ENCODE measurements at places on chromosomes 7 and 10.

DNA sequence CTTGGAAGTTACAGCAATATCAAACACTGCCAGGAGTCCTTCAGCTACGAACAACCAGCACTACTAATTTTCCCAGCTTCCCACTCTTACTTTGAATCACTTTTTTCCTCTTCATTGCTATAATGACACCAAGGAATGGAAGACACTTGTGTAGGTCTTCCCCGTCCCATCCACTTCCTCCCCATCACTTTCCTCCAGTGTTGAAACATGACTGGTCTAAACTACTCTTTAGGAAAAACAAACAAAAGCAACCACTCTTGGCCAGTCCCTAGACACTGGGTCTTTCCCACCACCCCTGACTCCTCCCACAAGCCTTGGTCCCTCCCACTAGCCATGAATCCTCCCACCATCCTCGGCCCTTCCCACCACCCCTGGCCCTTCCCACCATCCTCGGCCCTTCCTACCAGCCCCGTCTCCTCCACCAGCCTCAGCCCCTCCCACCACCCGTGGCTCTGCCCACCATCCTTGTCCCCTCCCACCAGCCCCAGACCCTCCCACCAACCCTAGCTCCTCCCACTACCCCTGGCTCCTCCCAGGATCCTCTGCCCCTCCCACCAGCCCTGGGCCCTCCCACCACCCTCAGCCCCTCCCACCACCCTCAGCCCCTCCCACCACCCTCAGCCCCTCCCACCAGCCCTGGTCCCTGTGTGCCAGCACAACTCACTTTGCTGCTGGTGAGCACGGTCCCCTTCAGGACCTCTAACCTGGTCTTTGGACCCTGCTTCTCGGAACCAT is 68.5 kb downstream of the CXCL12 start:
- DNase-seq = no peak

DNA sequence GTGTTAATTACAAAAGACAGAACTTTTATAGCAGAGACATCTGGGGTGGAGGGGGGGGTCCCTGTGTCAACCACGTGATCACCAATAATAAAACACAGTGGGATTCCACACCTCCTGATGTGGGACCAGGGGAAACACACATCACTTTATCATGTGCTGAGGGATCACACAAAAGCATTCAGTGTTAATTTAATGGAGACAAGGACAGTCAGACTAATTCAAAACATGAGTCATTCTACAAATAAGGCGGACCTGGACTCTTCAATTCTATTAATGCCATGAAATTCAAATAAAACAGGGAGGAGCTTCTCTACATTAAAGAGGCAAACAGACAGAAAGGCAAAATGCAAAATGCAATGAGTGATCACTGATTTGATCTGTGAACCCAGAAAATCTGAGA is 67.3 kb upstream of the PFKP start:
- DNase-seq = no peak

- DNase-seq = no peak
These were observed 103.4 kb downstream of the TRIL start for GRCh38 chr7:28854750-28855074.

DNA sequence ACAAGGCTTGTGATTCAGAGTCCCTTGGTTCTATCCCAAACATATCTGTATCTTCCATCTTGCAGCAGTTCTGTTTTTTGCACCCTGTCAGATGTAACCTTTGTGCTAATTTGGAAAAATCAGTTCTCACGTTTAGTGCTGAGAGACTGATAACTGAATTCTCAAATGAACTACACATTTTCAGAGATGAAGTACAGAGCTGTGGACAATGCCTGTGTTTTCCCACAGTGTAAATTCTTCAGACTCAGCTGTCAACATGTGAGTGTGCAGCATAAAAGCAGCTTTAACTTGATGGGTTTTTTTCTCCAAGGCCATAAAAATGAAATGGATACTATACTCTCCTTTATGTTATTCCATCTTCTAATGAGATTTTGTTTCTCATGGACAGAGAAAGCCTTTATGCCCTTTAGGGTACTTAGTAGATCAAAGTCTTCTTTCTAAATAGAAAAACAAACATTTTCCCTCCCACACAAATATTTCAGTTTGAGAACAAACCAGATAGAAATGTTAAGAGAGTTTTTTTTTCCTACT is 150.9 kb downstream of the SEMA3A start:
- no peak for DNase-seq

GRCh38 chr7:73995330-73995729 is 32.6 kb upstream of the ELN start:
- DNase-seq = no peak

DNA sequence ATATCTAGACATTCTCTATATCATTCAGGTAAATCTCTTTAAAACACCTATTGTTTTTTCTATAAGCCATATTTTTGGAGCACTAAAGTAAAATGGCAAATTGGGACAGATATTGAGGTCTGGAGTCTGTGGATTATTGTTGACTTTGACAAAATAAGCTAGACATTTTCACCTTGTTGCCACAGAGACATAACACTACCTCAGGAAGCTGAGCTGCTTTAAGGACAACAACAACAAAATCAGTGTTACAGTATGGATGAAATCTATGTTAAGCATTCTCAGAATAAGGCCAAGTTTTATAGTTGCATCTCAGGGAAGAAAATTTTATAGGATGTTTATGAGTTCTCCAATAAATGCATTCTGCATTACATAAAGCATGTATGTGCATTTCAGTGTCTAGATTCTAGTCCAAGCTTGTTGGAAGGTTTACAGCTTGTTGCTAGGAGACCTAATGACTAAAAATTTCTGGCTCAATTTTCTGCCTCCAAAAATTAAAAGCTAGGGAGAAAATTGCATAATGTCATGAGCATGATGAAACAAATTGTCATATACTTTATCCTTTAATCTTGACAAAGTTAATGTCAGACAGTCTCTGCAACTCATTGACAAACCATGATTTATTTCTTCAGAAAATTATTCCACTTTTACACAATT is 18.3 kb downstream of the LIPM start:
- no peak for DNase-seq

DNA sequence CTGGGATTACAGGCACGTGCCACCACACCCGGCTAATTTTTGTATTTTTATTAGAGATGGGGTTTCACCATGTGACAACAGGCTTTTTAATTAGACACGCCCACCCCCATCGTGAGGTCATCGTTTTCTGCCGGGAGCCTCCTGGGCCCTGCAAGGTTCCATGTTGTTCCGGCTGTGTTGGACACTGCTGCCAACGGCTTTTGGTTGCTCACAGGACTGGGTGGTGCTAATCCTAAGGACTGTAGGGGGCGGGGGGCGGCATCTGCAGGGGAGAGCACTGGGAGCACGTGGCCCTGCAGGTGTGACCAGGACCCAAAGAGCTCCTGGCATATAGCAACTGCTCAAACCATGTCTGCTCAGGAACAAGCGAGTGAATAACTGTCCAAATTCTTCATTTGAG is 29.5 kb upstream of the INSIG1 start:
- no peak for DNase-seq

DNA sequence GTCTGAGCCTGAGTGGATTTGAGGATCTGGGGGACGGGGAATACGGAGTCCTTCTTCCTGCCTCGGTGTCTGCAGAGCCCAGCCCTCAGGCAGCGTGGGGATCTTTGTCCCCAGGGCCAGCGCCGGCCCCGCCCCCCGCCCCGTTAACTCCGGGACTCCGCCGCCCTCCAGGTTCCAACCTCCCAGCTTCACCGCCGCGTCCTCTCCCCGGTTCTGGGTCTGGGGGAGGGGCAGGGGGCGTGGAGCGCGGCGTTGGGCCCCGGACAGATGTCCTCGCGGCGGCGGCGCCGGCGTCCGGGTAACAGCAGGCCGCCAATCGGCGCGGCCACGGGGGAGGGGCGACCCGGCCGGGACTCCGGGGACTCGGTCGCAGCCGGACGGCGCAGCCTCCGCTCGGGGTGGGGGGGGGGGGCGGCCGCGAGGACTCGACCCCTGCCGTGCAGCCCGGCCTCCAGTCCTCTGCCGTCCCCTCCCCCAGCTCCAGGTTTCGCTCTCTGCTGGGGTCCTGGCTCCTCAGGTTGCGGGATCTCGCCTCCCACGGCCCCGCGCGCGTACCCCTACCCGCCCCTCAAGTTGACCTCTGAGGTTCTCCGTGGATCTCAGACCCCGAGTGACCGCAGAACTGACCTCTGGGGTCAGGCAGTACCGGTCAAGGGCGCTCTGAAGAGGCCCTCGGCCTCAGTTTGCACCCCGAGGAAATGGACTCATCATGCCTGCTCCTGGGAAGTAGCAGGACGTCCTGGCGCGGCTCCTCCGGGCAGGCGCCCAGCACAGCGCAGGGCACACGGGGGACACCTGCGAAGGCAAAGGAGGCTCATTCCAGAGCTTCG is 2.3 kb upstream of the ELFN1 start:
- DNase-seq = no peak

- no peak for DNase-seq
These were observed 205.1 kb upstream of the CXCL12 start for GRCh38 chr10:44589944-44590449.

DNA sequence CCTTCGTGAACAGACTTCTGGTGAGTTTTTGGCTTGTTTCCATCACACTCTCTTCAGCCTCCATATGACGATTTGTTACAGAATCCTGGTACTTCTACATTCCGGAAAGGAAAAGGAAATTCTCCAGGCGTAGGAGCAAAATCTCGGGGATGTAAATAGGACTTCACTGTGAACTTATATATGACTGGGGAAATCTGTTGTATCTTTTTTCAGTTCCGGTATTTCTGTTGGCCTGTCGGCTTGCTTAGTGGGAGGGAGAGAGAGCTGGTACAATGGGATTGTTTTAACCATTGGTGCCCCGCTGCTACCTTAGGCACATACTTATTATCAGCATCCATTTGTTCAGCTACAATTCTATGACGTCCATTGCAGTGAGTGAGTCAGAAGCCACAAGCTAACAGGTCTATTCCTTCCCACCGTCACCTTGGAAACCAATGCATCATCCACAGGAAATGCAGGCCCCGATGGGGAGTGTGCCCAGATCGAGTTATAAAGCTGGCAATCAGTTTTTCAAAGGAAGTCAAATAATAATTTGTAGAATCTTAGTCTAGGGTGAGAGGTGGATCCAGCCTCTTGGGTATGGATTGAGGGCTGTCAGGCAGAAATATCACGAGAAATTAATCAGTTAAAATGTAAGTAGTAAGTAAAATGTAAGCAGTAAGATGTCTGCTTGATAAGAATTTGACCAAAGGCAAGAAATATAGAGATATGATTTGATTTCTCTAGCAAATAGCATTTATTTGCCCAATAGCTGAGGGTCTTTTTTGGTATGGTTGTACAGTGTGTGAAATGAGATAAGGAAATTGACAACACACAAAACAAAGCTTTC is 92.0 kb upstream of the MKLN1 start:
- peak; percentile 66 for DNase-seq

- DNase-seq = no peak
These were observed 445.0 kb upstream of the KLF6 start for GRCh38 chr10:4230036-4230435.

GRCh38 chr10:12500381-12501303 is 151.3 kb downstream of the CAMK1D start:
- DNase-seq = no peak

GRCh38 chr7:83643739-83644138 is 5.2 kb downstream of the SEMA3E start:
- no peak for DNase-seq

GRCh38 chr7:81150951-81151361 is 232.1 kb upstream of the SEMA3C start:
- no peak for DNase-seq

DNA sequence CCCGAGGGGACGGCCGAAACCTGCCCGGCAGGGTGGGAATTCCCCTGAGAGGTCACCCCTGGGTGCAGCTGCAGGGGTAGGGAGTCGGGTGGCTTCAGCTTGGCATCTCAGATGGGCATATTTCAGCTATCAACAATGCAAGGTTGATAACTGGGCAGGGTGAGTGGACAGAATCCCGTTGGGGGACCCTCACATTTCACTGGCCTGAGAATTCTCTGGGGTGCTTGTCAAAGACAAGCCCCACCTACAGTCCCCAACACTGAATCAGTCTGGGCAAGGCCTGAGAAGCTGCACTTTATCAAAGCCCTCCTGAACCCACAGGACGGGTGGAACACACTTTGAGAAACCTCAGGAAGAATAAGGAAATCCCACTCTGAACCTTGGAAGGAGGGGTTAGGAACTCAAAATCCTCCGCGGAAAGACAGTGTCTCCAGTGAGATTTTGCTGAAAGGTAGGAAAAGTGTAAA is 3.1 kb downstream of the RGS10 start:
- no peak for DNase-seq

- DNase-seq = no peak
These were observed 8.9 kb upstream of the ZNF777 start for GRCh38 chr7:149469806-149470205.

GRCh38 chr7:145031162-145031561 is 195.3 kb upstream of the TPK1 start:
- peak; percentile 6 for DNase-seq

- DNase-seq = no peak
These were observed 445.3 kb downstream of the LRMDA start for GRCh38 chr10:75876710-75877109.

DNA sequence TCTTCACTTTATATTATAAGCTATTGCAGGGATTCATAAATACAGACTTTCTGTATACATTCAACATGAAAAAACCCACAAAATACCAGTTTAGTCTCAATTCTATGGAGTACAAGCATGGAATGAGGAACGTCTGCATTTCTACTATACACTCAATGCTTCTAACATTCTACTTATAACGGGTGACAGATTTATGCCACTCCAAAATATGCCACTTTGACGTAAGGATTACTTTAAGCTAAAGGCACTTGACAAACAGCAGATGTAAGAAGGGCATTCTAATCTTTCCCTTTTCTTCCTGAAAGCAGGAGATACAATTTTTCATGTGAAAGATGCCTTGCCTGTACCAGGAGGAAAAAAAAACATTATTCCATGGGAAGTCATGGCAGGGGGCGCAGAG is 205.5 kb upstream of the LRRN3 start:
- DNase-seq = no peak

DNA sequence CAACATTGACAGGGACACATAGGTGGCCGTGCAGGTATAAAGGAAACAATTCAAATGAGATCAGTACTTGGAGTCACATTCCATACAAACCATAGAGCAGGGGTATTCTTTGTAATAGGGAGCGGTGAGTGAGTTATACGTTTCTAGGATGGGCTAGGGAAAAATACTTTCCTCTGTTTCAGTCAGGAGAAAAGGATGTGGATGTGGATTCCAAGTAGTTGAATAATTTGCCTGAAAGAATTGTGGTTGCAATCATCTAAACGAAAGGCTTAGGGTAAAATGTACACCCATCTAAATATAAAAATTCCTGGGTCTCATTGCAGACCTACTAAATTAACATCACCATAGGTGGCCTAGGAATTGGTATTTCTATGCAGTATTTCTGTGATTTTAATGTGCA is 270.7 kb upstream of the IGFBP3 start:
- DNase-seq = no peak

GRCh38 chr7:143381427-143382125 is 431 bp downstream of the ZYX start:
- no peak for DNase-seq

All from T-helper 2 cell (primary cell).